ENCODE measurements at places on chromosomes 4 and X.
A peak's percentile ranks its signal among the peaks of the same experiment; 100 is the strongest.

GRCh38 chr4:140109737-140110136 is 44.2 kb downstream of the MAML3 start:
- DNase-seq, result no peak

GRCh38 chr4:158762553-158762952 is 6.3 kb upstream of the FNIP2 start:
- no peak for DNase-seq

DNA sequence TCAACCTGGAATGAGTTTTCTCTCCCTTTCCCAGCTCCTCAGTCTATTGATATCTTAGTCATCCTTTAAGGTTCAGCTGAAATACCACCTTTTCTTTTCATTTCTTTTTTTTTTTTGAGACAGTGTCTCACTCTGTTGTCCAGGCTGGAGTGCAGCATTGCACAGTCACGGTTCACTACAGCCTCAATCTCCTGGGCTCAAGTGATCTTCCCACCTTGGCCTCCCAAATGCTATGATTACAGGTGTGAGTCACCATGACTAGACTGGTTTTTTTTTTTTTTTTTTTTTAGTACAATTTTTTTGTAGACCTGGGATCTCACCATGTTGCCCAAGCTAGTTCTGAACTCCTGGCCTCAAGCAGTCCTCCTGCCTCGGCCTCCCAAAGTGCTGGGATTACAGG is 28.9 kb downstream of the AFF1 start:
- no peak for DNase-seq

GRCh38 chr4:115229873-115230272 is 116.5 kb upstream of the NDST4 start:
- DNase-seq, result no peak

DNA sequence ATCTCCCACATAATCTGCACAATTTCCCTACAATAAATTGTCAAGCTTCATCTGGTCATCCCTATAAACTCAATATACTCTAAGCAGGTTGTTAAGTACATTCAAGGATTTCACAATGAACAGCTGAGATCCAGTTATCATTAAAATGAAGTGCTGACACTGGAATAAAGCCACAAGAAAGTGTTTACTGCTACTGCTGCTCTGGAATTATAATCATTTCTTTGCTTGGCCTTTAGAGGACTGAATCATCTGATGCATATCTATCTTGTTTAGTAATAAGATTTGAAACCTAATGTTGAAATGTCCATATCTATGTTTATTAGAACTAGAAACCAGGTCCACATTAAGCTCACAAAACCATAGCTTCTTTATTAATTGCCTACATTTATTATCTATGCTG is 338.6 kb upstream of the ZFP42 start:
- DNase-seq, result no peak

GRCh38 chr4:58739275-58739674 is 1629.1 kb upstream of the IGFBP7 start:
- DNase-seq, result no peak

- no peak for DNase-seq
Observed at GRCh38 chrX:12986164-12986779, 11.4 kb downstream of the TMSB4X start.

DNA sequence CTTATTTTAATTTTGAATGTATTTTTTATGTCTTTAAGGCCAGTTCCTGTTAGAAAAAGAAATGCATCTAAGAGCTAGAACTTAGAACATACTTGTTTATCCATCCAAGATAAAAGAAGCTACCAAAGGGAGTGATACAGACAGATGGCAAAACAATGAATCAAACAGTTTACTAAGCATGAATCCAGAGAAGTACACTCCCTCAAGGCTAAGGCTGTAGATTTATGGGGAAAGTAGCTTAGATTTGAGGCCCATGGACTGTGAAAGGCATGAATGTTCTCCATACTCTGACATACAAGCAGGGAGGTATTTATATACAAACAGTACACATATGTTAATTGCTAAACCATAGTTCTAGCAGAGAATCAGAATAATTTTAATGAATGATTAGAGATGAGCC is 255.3 kb upstream of the NRK start:
- no peak for DNase-seq

GRCh38 chr4:162201673-162202072 is 37.9 kb upstream of the FSTL5 start:
- DNase-seq, result peak; percentile 81

DNA sequence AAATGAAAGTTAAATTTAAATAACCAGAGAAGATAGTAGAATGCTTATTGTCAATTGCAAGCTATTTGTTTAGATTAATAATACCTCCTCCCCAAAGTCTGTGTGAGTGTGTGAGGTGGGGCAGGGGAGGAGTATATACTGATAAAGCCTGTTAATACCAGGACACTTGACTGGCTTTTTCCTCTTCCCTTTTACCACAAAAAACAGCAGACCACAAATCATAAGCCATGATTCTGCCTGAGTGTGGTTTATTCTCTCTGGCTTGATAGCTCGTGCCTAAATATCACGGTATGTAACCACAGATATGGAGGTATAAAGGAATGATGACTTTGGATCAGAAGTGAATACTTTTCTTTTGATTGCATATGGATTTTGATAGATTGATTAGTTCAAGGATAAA is 21.9 kb upstream of the SCRG1 start:
- DNase-seq, result peak; percentile 39

- no peak for DNase-seq
Observed at GRCh38 chr4:187158003-187158402, 434.3 kb upstream of the FAT1 start.

DNA sequence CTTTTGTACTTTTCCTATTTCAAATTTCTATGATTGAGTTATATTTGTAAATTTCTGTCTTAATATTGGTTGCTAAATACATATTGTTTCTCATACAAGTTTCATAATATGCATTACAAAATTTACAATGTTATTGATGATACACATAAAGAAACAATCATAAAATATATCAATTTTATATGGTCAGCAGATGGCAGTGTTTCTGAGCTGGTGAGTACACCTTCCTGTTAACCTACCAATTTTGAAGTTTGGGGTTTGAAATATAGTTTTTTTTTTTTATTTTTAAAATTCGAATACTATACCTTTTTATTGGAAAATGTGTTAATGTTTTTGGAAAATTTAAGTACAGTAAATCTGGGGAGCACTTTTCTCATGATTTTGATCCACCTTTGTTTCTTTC is 1953.1 kb upstream of the ADGRL3 start:
- no peak for DNase-seq

GRCh38 chrX:94162971-94163370 is 489.0 kb downstream of the FAM133A start:
- DNase-seq, result no peak

- DNase-seq, result no peak
Observed at GRCh38 chrX:66164470-66164869, 423 bp downstream of the HEPH start.

- no peak for DNase-seq
Observed at GRCh38 chrX:142233400-142233799, 28.3 kb upstream of the MAGEC2 start.

- no peak for DNase-seq
Observed at GRCh38 chrX:150257353-150258175, 105.6 kb upstream of the MAMLD1 start.
